WERI-Rb-1 (cell line): ENCODE measurements at places on chromosomes 2 and 18.

DNA sequence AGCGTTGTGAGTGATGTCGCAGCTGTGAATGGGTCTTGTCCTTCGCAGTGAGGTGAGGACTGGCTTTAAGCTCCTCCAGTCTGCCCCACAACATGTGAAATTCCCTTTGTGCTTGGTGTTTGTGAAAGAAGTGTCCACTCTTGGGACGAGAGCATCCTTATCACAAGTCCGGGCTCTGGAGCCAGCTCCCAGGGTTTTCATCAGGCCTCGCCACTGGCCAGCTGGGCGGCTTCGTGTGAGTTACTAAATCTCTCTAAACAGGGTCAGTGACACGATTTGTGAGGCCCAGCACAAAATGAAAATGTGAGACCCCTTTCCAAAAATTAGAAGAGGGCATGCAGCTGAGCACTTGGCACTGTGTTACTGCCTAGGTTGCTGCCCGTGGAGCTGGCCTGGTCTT lies 115.9 kb downstream of the VAPA start:
- DNase-seq: no peak

- DNase-seq: no peak
Observed at GRCh38 chr2:170098626-170099312, 79.2 kb upstream of the MYO3B start.

GRCh38 chr2:56287974-56288373 lies 104.2 kb downstream of the CCDC85A start:
- no peak for DNase-seq

GRCh38 chr2:8457092-8457481 lies 224.8 kb upstream of the ID2 start:
- DNase-seq: no peak

DNA sequence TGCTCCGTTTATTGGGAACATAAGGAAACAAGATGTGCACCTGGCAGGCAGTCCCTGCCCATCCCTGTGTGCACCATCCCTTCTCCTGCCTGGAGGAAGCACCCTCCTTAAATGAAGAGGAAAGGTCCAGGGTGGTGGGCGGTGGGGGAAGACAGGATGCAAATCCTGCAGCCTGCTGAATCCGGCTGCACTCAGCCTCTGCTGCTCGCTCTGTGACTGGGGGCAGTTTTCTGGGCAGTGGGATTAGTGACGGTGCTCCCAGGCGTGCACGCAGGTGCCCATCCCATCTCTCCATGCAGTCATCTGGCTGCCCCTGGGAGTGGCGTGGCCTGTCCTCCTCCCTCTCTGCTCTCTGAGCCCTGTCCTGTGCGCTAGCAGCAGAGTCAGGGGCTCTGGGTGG lies 371.3 kb upstream of the MYT1L start:
- no peak for DNase-seq

DNA sequence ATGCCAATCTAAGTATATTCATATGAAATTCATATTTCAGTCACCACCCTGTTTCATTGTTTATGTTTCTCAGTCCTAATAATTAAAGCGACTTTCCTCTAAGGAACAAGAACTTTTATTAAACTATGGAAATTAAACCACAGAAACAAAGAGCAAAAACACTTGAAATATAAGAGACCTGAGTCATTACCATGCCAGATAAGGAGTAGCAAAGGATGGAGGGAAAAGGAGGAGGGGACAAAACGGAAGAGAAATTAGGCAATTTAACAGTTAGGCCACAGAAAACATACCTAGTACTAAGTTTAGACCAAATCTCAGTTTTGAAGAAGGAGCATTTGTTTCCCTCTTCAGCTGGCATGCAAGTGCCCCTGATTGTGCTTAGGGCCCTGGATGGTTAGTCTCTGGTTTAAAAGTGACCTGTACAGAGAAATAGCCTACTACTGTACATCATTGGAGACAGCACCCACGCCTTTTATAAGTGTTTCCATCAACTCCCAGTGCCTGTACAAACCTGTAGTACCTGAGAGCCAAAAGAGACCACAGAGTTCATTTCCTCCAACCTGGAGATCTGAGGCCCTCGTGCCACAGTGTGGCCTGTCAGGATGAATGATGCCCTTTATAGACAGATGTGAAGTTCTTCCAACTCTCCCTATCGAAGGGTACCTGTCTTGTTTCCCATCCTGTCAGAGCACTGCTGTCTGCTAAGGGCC lies 74.5 kb downstream of the SPATS2L start:
- no peak for DNase-seq

GRCh38 chr2:239292531-239292930 lies 108.3 kb downstream of the HDAC4 start:
- DNase-seq: no peak

DNA sequence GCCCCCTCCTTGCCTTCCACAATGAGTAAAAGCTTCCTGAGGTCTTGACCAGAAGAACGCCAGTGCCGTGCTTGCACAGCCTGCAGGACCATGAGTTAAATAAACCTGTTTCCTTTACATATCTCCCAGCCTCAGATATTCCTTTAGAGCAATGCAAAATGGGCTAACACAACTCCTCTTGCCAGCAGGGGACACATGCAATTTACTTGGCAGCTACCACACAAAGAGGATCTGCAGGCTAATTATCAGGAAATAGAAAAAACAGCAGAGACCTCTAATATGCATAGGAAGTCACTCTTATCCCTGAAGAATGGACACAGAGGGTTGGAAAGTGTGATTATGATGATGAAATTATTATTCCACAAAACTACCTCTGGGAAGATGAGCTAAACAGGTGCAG lies 114.0 kb downstream of the PIEZO2 start:
- DNase-seq: no peak

- DNase-seq: no peak
Observed at GRCh38 chr2:47310801-47311560, 92.0 kb upstream of the MSH2 start.

GRCh38 chr2:27807476-27807875 lies 36.0 kb downstream of the MRPL33 start:
- DNase-seq: peak; percentile 46
